H4 (cell line): ENCODE measurements at places on chromosomes 5 and 9. TPM values are rescaled to one million over a fixed set of nuclear protein-coding genes. Genes with fewer than 3 reads are reported as not detected.
A peak's percentile ranks its signal among the peaks of the same experiment; 100 is the strongest.

GRCh38 chr5:125044491-125045282 is 298.2 kb upstream of the ZNF608 start:
- no peak for DNase-seq

DNA sequence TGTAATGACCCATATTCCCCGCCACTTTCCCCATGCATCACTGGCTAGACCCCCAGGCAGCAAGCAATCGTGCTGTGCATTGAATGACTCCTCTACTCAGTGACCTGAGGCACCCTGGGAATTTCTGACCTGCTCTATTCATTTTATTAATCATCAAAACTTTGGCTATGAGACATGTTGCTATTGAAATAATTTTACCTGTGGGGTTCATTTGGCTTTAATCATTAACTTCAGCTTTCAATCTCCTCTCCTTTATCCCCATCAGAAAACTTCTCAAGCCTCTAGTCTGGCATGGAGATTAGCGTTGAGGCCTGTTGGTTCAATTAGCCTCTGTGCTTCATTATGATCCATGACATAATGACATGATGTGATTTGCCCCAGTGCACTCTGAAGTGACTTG is 429.0 kb downstream of the ZNF608 start:
- DNase-seq = no peak

DNA sequence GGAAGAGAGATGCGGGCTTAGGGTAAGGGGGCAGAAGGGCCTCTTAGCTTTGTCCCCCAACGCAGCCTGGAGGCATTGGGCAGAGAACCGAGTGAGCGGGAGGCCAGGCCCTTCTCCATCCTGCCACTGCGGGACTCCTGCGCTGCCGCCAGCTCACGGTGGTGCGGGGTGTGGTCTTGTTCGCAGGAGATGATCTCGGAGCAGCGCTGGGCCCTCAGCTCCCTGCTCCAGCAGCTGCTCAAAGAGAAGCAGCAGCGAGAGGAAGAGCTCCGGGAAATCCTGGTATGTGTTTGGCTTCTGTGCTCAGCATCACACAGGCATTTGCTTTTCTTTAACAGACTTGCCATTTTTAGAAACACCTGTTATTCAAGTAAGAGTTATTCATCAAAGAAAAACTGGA is 41.3 kb downstream of the LRSAM1 start:
- no peak for DNase-seq

DNA sequence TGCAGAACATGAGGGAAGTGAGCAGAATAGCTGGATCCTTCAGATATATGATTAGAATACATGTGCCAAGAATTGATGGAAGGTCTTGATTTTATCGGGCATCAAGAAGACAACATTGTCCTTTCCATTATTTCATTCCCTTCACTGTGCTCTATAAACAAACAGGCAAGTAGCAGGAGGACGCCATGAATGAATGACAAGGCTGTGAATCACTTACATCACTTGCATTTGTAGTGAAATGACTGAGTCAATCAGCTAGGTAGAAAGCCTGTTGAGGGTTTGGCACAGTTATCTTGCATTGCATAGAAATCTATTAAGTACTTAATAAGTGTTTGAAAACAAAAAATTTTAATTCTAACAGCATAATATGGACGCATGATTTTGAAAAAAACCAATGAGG is 548.8 kb upstream of the IZUMO3 start:
- no peak for DNase-seq

GRCh38 chr9:38622288-38622674 is 1.9 kb upstream of the ANKRD18A start:
- DNase-seq = no peak

DNA sequence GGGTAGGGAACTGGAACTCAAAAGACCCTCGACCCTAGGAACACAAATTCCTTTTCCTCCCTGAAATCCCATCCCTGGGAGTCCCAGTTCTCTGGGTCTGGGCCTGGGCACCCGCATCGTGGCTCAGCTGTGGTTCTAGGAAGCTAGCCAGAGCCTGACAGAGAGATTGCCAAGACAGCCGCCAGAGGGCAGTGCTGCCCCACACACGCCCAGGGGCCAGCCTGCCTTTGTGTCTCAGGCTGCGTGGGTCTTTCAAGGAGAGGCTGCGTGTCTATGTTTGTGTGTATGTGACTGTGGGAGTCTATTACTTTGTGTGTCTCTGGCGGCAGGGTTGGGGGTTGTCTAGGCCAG is 32.0 kb upstream of the TTLL11 start:
- DNase-seq = peak; percentile 59

- no peak for DNase-seq
Measured at GRCh38 chr5:2674456-2674855, 77.0 kb downstream of the IRX2 start.

GRCh38 chr5:150647275-150648251 is 7.1 kb downstream of the SYNPO start:
- DNase-seq = no peak

- no peak for DNase-seq
Measured at GRCh38 chr9:118423021-118423420, 718.8 kb downstream of the TLR4 start.

GRCh38 chr5:17379100-17379951 is 118.7 kb upstream of the TAF11L2 start:
- peak; percentile 80 for DNase-seq

- DNase-seq = no peak
Measured at GRCh38 chr9:15101095-15101494, 190.9 kb upstream of the FREM1 start.

GRCh38 chr9:131593091-131593820 is 47.9 kb downstream of the PRRT1B start:
- DNase-seq = no peak

- no peak for DNase-seq
Measured at GRCh38 chr9:136171009-136171800, 33.7 kb downstream of the LHX3 start.

- DNase-seq = no peak
Measured at GRCh38 chr9:130996205-130996604, 12.8 kb upstream of the LAMC3 start.

DNA sequence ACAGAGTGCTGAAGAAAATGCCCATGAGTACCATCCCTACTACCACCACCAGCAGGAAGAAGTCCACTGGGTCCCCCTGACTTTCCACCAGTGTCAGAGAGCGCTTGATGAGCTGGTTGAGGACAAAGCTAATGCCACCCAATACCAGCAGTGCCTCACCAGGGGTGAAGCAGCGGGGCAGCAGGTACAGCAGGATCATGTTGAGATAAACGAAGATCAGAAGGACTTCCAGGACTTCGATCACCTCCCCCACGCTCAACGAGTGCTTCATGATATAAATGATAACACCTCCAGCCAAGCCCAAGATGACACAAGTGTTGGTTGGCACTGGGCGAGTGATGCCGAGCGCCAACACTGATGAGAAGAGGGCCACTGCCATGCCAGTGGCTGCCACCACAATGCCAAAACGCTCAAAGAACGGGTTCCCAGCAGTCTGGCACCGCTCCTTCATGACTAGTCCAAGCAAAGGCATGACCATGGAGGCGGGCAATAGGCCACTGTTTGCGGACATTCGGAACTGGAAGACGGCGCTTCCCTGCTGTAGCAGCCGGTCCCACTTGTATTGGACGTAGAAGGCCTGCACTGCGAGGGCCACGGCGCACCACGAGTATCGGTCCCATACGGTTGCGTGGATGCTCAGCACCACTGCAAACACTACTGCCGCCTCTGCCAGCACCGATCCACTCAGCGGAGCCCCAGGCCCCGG is 679 bp downstream of the DOLK start:
- DNase-seq = no peak

DNA sequence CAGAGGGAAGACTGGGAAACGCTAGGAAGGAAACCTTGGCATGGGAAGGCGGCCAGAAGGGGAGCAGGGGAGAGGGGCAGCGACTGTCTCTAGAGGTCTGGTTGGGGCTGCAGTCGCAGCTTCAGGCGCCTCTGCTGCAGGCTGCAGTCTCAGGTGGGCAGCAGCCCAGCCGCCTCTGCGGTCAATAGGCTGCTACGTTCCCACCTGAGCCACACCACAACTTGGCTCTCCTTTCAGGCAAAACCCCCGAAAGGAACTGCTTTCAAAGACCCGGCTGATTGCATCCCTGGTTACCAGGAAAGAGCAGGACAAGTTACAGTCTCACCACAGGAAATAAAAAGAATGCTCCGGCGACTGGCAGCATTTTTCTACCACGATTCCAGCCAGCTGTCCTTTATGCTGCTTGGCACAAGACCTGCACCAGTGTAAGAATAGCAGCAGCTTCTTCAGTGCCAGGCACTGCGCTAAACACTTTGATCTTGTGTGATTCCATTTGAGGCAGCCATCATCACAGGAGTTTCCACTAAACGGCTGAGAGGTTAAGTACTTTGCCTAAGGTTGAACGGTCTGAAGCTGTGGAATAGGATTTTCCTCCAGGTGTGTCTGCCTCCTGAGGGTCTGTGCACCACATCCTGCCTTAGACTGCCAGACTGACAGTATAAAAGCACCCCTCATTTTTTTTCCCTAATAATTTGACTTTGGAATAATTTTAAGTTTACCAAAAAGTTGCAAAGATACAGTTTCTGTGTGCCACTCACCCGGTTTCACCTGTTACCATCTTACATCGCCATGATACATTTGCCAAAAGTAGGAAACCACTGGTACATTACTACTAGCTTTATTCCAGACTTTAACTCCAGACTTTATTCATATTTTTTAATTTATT is 7.5 kb downstream of the RPS14 start:
- no peak for DNase-seq

- DNase-seq = no peak
Measured at GRCh38 chr9:121505903-121506735, 6.5 kb upstream of the GGTA1 start.

DNA sequence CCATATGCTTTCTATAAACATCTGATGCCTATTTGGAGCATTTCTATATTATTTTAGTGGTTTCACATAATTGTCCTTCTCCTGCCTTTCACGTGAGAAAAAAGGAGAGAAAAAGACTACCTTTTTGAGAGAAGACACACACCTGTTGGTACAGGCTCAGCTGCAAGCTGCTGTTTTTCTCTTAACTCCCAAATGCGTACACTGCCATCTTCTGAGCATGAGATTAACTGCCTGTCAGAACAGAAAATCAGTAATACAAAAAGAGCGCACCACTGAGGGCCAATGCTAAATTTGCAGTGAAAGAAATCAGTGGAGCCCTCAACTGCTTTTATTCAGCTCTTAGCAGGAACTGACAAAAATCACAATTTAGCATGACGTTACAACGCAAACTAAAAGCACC is 54.9 kb downstream of the WDR41 start:
- DNase-seq = no peak

DNA sequence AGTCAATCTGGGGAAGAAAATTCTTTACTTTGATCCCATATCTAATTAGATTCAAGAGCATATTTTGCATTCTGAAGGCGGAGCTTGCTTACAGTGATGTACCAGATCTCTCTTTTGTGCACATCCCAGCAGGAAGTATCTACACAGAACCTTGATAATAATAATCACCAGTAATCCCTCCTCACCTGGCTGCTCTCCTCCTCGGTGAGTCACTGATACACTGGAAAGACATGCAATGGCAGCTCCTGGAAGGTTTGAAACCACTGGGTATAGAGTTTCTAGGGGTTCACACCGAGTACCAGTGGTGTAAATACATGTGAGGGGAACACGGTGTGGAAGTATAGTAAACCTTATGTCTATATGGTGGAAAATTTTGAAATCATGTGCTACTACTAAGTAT is 205.5 kb upstream of the TARS1 start:
- no peak for DNase-seq

- no peak for DNase-seq
Measured at GRCh38 chr9:118652912-118653311, 716.3 kb downstream of the BRINP1 start.

- DNase-seq = no peak
Measured at GRCh38 chr9:127927988-127928675, 2.4 kb downstream of the PIP5KL1 start.

GRCh38 chr5:10726913-10727517 is 34.0 kb downstream of the DAP start:
- no peak for DNase-seq

GRCh38 chr9:116688806-116689485 is 1.8 kb downstream of the TRIM32 start:
- DNase-seq = no peak

DNA sequence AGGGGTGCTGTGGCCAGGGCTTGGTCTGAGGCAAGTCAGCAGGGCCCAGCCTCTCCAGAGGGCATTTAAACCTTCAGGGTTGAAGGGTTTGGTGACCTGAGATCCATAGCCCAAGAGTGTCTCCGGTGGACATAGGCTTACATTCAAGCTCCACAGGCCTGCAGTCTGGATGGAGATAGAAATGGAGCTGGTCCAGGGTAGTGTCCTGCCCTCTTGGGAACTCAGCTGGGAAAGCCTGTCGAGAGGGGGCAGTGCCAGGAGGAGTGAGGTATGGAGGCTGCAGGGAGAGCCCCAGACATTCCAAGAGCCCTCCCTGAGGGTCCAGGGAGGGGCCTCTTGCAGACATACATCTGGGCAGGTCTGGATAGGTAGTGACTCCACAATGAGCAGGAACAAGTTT is 177.0 kb upstream of the MVB12B start:
- DNase-seq = no peak

- no peak for DNase-seq
Measured at GRCh38 chr5:6490693-6491092, 42.0 kb downstream of the UBE2QL1 start.

DNA sequence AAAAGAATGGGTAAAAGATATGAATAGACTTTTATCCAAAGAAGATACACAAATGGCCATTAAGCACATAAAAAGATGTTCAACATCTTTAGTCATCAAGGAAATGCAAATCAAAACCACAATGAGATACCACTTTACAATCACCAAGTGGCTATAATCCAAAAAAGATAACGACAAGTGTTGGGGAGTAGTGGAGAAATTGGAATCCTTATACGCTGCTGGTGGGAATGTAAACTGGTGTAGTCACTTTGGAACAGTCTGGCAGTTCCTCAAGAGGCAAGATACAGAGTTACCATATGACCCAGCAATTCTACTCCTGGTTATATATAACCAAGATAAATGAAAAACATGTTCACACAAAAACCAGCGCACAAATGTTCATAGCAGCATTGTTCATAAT is 234.9 kb downstream of the SPATA31D1 start:
- DNase-seq = no peak

- no peak for DNase-seq
Measured at GRCh38 chr5:150670948-150671310, 9.9 kb downstream of the MYOZ3 start.

The ITGA1 gene
- 16.0 and 23.8 TPM in 2 replicates for total RNA-seq

The ECPAS gene
- total RNA-seq = 43.9 and 44.8 TPM in 2 replicates

The TRPM3 gene
- total RNA-seq = 0.06 and 0.14 TPM in 2 replicates

The SNCB gene
- total RNA-seq = 0.48 TPM in 1 of 2 replicates, not detected in the other

The DEPDC1B gene
- 31.9 and 41.6 TPM in 2 replicates for total RNA-seq

The SLC23A1 gene
- not detected in 2 replicates for total RNA-seq

The C5 gene
- total RNA-seq = 3.6 and 4.5 TPM in 2 replicates

The COL15A1 gene
- total RNA-seq = 1.6 and 1.8 TPM in 2 replicates

The PCDHGC4 gene
- total RNA-seq = 0.10 TPM in 1 of 2 replicates, not detected in the other

The COL27A1 gene
- total RNA-seq = 1.3 and 2.4 TPM in 2 replicates

The GABRA1 gene
- total RNA-seq = 0.62 and 2.4 TPM in 2 replicates

The CD72 gene
- 0.53 and 1.2 TPM in 2 replicates for total RNA-seq

The C9orf50 gene
- not detected in 2 replicates for total RNA-seq

The ALDOB gene
- not detected in 2 replicates for total RNA-seq

The GABBR2 gene
- total RNA-seq = 0.37 and 0.91 TPM in 2 replicates
